ENCODE measurements at places on chromosomes 4 and X. TPM values are rescaled to one million over a fixed set of nuclear protein-coding genes. Genes with fewer than 3 reads are reported as not detected.

DNA sequence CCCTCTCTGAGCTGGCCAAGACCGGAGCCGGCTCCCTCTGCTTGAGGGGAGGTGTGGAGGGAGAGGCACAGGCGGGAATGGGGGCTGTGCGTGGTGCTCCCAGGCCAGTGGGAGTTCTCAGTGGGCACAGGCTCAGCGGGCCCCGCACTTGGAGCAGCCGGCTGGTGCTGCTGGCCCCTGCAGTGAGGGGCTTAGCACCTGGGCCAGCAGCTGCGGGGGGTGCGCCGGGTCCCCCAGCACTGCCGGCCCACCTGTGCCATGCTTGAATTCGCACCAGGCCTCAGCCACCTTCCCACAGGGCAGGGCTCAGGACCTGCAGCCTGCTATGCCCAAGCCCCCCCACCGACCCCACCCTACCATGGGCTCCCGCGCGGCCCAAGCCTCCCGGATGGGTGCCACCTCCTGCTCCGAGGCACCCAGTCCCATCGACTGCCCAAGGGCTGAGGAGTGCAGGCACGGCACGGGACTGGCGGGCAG, 602.5 kb downstream of the KCTD8 start:
- no peaks in the 10 kb centered on the region for H3K36me3 ChIP-seq
- H3K4me1 ChIP-seq = no peaks in the 10 kb centered on the region
- H3K4me3 ChIP-seq = no peak overlapping the region
- no peaks in the 10 kb centered on the region for H3K27me3 ChIP-seq
- DNase-seq = no peak

- no peak for DNase-seq
- H3K27me3 ChIP-seq = no peaks in the 10 kb centered on the region
- no peak overlapping the region for H3K27ac ChIP-seq
- H3K4me1 ChIP-seq = no peaks in the 10 kb centered on the region
- no peaks in the 10 kb centered on the region for H3K36me3 ChIP-seq
Measured at GRCh38 chrX:13901354-13901753, 84.5 kb upstream of the GPM6B start.

GRCh38 chr4:87359258-87359657, 31.7 kb downstream of the HSD17B11 start:
- no peaks in the 10 kb centered on the region for H3K4me1 ChIP-seq
- no peak for DNase-seq
- H3K27me3 ChIP-seq = no peaks in the 10 kb centered on the region
- peaks cover 17% of the 10 kb centered on the region for H3K36me3 ChIP-seq
- H3K4me3 ChIP-seq = no peak overlapping the region

GRCh38 chrX:44167116-44167515, 176.4 kb downstream of the EFHC2 start:
- no peak overlapping the region for H3K4me3 ChIP-seq
- H3K36me3 ChIP-seq = no peaks in the 10 kb centered on the region
- no peaks in the 10 kb centered on the region for H3K27me3 ChIP-seq

- H3K4me1 ChIP-seq = no peaks in the 10 kb centered on the region
- H3K36me3 ChIP-seq = no peaks in the 10 kb centered on the region
- DNase-seq = no peak
- no peak overlapping the region for H3K27ac ChIP-seq
Measured at GRCh38 chr4:72525938-72526337, 43.1 kb downstream of the ADAMTS3 start.

- no peaks in the 10 kb centered on the region for H3K4me1 ChIP-seq
- DNase-seq = no peak
- H3K4me3 ChIP-seq = no peak overlapping the region
Measured at GRCh38 chrX:43595931-43596330, 60.2 kb upstream of the MAOA start.

DNA sequence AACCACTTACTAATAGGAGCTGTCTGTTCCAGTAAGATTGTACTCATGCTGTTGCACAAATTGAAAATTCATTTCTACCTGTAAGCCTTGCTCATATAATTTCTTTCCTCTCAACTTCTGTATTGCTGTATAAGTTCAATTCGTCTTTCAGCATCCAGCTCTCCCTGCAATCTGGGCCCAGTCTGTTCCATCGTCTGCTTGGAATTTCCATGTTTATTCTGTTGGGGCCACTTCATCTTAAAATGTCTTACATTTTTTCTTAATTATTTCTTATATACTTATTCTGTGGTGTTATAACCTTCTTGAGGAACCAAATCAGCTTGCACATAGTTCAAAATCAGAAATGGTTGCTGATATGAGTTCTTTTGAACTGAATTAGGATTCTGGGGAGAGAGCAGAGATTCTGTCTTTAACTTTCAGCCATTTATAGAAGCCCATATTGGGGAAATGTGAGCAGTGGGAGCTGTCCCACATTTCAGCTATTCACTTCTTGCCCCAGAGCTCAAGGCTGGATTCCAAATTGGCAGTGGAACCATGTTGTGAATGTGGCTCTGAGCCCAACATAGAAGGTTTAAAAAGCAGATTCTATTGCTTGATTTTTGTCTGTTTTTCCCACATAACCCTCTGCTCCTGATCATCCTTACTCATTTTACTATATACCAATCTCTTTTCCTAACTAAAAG, 291.9 kb downstream of the BMPR1B start:
- H3K4me3 ChIP-seq = no peak overlapping the region
- DNase-seq = no peak
- no peaks in the 10 kb centered on the region for H3K27me3 ChIP-seq

- H3K36me3 ChIP-seq = peaks cover 21% of the 10 kb centered on the region
- no peaks in the 10 kb centered on the region for H3K27me3 ChIP-seq
- H3K4me1 ChIP-seq = no peaks in the 10 kb centered on the region
- H3K4me3 ChIP-seq = no peak overlapping the region
Measured at GRCh38 chr4:3518941-3519340, 13.3 kb downstream of the LRPAP1 start.

DNA sequence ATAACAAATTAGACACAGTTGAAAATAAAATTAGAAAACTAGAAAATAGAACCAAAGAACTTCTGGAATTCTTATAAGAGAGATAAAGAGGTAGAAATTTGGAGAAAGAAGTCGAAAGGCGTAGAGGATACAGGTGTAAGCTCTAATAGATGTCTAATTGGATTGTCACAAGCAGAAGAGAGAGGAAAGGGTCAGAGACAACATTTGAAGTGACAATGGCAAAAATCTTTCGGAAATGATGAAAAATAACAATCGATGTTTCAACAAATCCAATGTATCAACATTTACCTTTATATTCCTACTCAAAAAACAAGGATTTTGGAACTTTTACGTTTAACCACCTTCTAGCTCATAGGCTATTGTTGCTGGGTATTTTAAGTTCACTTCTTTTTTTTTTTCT, 3.8 kb downstream of the CXCL8 start:
- no peaks in the 10 kb centered on the region for H3K4me1 ChIP-seq
- no peaks in the 10 kb centered on the region for H3K36me3 ChIP-seq
- no peak overlapping the region for H3K4me3 ChIP-seq

- no peaks in the 10 kb centered on the region for H3K36me3 ChIP-seq
- H3K4me3 ChIP-seq = no peak overlapping the region
- no peak overlapping the region for H3K27ac ChIP-seq
- no peaks in the 10 kb centered on the region for H3K27me3 ChIP-seq
- no peak for DNase-seq
Measured at GRCh38 chr4:144750348-144750747, 104.4 kb downstream of the HHIP start.

DNA sequence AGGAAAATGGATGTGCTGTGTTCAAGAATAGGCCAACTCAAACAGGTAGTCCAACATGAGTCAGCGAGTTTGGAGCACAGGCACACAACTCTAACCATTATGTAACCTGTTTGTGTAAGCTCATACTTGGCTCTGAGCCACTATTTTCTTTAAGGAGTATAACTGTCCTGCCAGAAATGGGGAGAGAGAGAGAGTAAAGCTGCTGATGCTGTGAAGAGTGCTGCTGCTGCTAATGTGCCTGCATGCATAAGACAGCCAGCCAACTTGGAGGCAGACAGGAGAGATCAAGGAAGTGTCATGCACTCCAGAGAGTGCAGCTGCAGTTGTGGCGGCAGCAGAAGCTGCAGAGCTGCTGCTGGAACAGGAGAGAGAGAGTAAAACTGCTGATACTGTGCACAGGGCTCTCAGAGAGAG, 11.7 kb upstream of the STATH start:
- no peak for DNase-seq
- H3K27me3 ChIP-seq = no peaks in the 10 kb centered on the region
- H3K4me1 ChIP-seq = no peaks in the 10 kb centered on the region
- no peak overlapping the region for H3K27ac ChIP-seq
- H3K4me3 ChIP-seq = no peak overlapping the region
- H3K36me3 ChIP-seq = no peaks in the 10 kb centered on the region

GRCh38 chr4:104425948-104426347, 68.7 kb downstream of the CXXC4 start:
- no peaks in the 10 kb centered on the region for H3K36me3 ChIP-seq
- H3K4me1 ChIP-seq = no peaks in the 10 kb centered on the region
- H3K27me3 ChIP-seq = no peaks in the 10 kb centered on the region
- no peak for DNase-seq
- H3K27ac ChIP-seq = no peak overlapping the region

- H3K4me1 ChIP-seq = no peaks in the 10 kb centered on the region
- no peaks in the 10 kb centered on the region for H3K27me3 ChIP-seq
- no peak for DNase-seq
- no peaks in the 10 kb centered on the region for H3K36me3 ChIP-seq
Measured at GRCh38 chr4:69836287-69836686, 23.7 kb downstream of the SULT1E1 start.

Gene GRIA3
- not detected for polyA plus RNA-seq

Gene PFKFB1
- not detected for polyA plus RNA-seq

Gene MAGEA2
- not detected for polyA plus RNA-seq
